Activated CD8-positive, alpha-beta memory T cell treated with anti-CD3 and anti-CD28 coated beads, Interleukin-2, amount 10 ng/mL, durations not matched to agents 7 days and 5 days (primary cell): ENCODE measurements at places on chromosomes 7 and 10. TPM values are rescaled to one million over a fixed set of nuclear protein-coding genes. Genes with fewer than 3 reads are reported as not detected.

DNA sequence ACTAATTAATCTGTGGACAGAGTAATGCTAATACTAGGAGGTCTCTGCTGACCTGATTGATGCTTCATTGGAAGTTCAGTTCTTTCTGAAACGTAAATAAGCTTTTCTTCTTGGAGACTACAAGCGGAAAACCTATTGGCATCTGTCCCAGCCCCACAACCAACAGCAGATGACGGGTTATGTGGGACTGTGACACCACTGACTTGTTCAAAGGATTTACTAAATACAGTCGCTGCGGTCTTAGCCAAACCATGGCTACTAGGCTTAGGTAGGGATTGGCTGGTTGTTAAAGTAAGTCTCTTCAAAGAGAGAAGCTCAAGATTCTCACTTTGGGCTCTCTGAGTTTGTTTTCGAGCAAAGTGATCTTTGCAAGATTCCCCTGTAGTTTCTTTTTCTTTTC, 68.3 kb downstream of the HYCC1 start:
- no peak overlapping the region for H3K4me3 ChIP-seq
- DNase-seq, result no peak
- no peak overlapping the region for H3K27ac ChIP-seq
- H3K4me1 ChIP-seq, result no peaks in the 10 kb centered on the region
- peaks cover 17% of the 10 kb centered on the region for H3K36me3 ChIP-seq
- H3K27me3 ChIP-seq, result no peaks in the 10 kb centered on the region

- H3K36me3 ChIP-seq, result peaks cover 2% of the 10 kb centered on the region
- H3K4me1 ChIP-seq, result no peaks in the 10 kb centered on the region
- H3K4me3 ChIP-seq, result no peak overlapping the region
- H3K27me3 ChIP-seq, result no peaks in the 10 kb centered on the region
These were observed 521.5 kb downstream of the PTPRN2 start for GRCh38 chr7:158066085-158066484.

GRCh38 chr10:61857746-61858145, 43.8 kb upstream of the ARID5B start:
- DNase-seq, result no peak
- no peaks in the 10 kb centered on the region for H3K27me3 ChIP-seq
- H3K36me3 ChIP-seq, result no peaks in the 10 kb centered on the region
- no peak overlapping the region for H3K27ac ChIP-seq
- H3K4me3 ChIP-seq, result no peak overlapping the region

DNA sequence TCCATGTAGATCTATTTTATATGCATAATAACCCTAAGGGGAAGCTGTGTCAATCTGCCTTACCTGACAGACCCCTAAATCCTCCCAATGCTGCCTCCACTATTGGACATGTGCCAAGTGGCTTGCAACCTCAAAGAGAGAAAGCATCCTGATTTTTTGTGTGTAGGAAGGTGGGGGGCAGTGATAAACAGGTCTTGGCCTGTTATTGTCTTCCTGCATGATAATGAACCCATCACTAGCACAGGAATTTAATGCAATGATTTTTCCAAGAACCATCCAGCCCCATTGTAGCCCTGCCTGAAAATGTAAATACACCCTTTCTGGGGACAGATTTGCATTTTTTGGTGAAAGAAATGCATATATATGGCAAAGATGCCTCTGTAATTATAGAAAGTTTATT, 850.2 kb downstream of the LRMDA start:
- no peak for DNase-seq
- no peak overlapping the region for H3K4me3 ChIP-seq
- H3K36me3 ChIP-seq, result no peaks in the 10 kb centered on the region
- H3K27ac ChIP-seq, result no peak overlapping the region
- H3K27me3 ChIP-seq, result no peaks in the 10 kb centered on the region
- H3K4me1 ChIP-seq, result no peaks in the 10 kb centered on the region

DNA sequence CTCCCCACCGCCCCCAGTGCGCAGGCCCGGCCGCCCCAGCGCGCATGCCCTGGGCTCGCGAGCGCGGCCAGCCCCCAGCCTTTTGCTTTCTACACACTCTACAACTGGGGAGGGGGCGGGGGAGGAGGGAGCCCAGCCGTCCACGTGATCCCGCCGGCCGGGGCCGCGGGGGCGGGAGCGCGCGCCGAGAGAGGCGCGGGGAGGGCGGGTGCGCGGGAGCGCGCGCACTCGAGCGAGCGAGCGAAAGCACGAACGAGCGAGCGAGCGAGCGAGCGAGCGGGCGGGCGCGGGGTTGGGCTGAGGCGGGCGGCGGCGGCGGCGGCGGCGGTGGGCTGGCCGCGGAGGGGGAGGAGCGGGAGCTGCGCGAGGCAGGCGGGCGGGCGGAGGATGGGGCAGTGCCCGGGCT, at the start of gene AUTS2:
AUTS2 (plus strand) TSS at position 395 of the 406 bp plus-strand sequence. CDS start 1,179 bp downstream, outside the sequence.
- H3K4me3 ChIP-seq, result peak within 1 kb of the TSS; percentile 72
- peaks cover 50% of the 10 kb centered on the region for H3K27me3 ChIP-seq
- no peak for DNase-seq
- H3K27ac ChIP-seq, result no peak within 1 kb of the TSS
- peaks cover 9% of the 10 kb centered on the region for H3K4me1 ChIP-seq
- peaks cover 1% of the 10 kb centered on the region for H3K36me3 ChIP-seq

GRCh38 chr7:20032741-20033140, 184.4 kb downstream of the MACC1 start:
- no peaks in the 10 kb centered on the region for H3K4me1 ChIP-seq
- no peak overlapping the region for H3K27ac ChIP-seq
- no peaks in the 10 kb centered on the region for H3K27me3 ChIP-seq
- no peak overlapping the region for H3K4me3 ChIP-seq
- no peaks in the 10 kb centered on the region for H3K36me3 ChIP-seq
- no peak for DNase-seq

- peaks cover 5% of the 10 kb centered on the region for H3K4me1 ChIP-seq
- H3K4me3 ChIP-seq, result no peak overlapping the region
- H3K27me3 ChIP-seq, result no peaks in the 10 kb centered on the region
- no peak overlapping the region for H3K27ac ChIP-seq
- no peak for DNase-seq
- H3K36me3 ChIP-seq, result peaks cover 2% of the 10 kb centered on the region
These were observed 144.7 kb downstream of the MDFIC start for GRCh38 chr7:115066634-115067033.

GRCh38 chr7:33757050-33757449, 148.3 kb upstream of the BMPER start:
- no peaks in the 10 kb centered on the region for H3K36me3 ChIP-seq
- peaks cover 6% of the 10 kb centered on the region for H3K27me3 ChIP-seq
- DNase-seq, result no peak
- no peak overlapping the region for H3K4me3 ChIP-seq
- H3K27ac ChIP-seq, result no peak overlapping the region
- H3K4me1 ChIP-seq, result no peaks in the 10 kb centered on the region

DNA sequence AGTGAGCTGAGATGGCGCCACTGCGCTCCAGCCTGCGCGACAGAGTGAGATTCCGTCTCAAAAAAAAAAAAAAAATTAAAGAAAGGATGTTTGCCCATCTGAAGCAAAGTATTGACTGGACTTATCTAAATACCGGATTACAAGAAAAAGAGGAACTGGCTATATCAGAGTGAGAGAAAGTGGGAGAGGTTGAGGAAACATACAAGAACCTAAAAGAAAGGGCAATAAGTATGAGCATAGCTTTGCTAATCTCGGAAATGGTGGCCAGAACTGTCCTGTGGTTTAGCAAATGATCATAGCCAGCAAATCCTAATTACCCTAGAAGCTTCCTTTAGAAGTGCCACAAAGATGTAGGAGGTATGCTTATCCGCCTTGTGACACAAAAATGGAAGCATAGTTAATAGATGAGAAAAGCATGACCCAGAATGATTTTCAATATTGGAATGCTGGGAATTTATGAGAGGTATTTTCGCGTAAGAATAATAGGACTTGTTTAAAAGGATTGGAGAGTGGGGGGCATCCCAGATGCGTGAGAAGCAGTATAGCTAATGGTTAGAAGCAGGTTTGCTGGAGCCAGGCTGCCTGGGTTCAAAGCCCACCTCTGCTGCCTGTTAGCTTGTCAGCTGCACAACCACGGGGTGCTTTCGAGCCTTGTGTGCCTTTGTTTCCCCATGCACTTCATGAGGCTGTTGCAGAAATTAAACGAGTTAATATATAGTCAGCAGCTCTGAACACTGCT, 1.2 kb upstream of the GTPBP4 start:
- peaks cover 42% of the 10 kb centered on the region for H3K4me1 ChIP-seq
- no peaks in the 10 kb centered on the region for H3K27me3 ChIP-seq
- peaks cover 18% of the 10 kb centered on the region for H3K36me3 ChIP-seq
- DNase-seq, result no peak

DNA sequence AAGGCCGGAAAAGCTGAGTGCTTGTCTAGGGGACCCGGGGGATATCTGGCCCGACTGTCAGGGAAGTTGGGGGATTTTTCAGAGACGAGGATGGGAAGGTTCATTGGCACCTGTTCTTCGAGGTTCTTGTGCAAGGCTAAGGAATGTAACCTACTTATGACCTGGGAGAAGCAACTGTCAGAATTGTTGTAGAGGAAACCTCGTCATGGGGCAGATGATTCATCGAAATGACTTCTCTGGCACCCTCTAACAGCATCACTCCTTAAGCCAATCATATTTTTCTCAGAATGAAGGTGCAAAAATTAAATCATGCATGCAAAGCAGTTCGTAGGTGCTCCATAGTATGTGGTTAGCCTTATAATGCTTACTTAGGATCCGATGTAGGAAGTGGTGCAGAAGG, 58.6 kb downstream of the PLXDC2 start:
- no peaks in the 10 kb centered on the region for H3K36me3 ChIP-seq
- H3K27ac ChIP-seq, result no peak overlapping the region
- H3K4me1 ChIP-seq, result no peaks in the 10 kb centered on the region
- no peak overlapping the region for H3K4me3 ChIP-seq
- H3K27me3 ChIP-seq, result no peaks in the 10 kb centered on the region

GRCh38 chr10:42930516-42931192, 146.2 kb upstream of the RET start:
- DNase-seq, result no peak
- no peak overlapping the region for H3K4me3 ChIP-seq
- peaks cover 32% of the 10 kb centered on the region for H3K27me3 ChIP-seq
- no peaks in the 10 kb centered on the region for H3K36me3 ChIP-seq
- H3K27ac ChIP-seq, result no peak overlapping the region

DNA sequence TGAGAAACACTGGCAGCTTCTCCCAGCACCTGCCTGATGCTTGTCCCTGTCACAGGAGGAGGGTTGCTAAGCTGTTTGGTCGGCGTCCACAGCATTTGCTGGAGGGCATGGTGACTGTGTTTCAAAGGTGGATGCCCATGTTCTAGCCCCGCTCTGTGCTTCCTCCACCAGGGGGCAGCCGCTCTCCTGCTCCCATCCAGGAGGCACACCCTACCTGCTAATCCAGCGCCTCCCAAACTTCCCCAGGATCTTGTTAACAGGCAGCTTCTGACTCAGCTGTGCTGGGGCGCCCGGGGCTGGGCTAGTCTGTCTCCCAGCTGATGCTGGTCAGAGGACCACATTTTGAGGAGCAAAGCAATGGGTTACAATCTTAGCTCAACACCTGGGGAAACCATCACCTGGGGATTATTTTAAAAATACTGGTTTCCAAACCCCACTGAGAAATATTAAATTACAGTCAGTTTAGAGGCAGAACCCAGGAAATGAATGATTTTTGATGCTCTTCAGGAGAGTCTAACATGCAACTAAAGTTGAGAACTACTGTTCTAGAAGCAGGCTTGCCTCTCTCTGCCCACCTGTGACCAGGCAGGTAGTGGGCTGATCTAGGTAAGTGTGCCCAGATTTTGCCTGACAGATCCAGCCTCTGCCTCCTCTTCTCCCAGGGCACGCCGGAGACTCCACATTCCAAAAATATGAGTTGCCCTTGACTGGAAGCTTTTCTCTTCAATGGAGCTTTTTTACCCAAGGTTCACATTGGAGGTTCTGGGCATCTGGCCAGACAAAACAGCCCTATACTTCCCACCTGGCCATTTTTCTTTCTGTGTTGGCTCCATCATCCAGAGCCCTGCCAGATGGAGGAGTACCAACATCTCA, 92.7 kb upstream of the GPR26 start:
- no peaks in the 10 kb centered on the region for H3K4me1 ChIP-seq
- DNase-seq, result peak; percentile 52
- H3K4me3 ChIP-seq, result no peak overlapping the region
- H3K27ac ChIP-seq, result no peak overlapping the region
- peaks cover 3% of the 10 kb centered on the region for H3K27me3 ChIP-seq

DNA sequence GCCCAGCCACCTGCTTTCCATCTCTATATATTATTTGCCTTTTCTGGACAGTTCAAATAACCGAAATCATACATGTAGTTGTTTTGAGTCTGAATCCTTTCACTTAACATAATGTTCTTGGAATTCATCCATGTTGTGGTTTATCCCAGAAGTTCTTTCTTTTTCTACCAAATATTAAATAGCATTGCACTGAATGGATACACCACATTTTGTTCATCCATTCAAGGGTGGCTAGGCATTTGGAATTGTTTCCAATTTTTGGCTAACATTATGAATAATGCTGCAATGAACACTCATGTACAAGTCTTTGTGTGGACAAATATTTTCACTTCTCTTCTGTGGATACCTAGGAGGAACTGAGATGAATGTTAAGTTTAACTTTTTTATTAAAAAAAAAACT, 18.0 kb downstream of the DNAJC1 start:
- H3K27me3 ChIP-seq, result no peaks in the 10 kb centered on the region
- peaks cover 2% of the 10 kb centered on the region for H3K4me1 ChIP-seq
- H3K36me3 ChIP-seq, result peaks cover 7% of the 10 kb centered on the region
- DNase-seq, result no peak
- H3K27ac ChIP-seq, result no peak overlapping the region

GRCh38 chr7:113085781-113086390, 741 bp downstream of the GPR85 start:
- no peak for DNase-seq
- peaks cover 49% of the 10 kb centered on the region for H3K27me3 ChIP-seq
- H3K27ac ChIP-seq, result no peak overlapping the region
- peak overlapping the region; percentile 35 for H3K4me3 ChIP-seq

DNA sequence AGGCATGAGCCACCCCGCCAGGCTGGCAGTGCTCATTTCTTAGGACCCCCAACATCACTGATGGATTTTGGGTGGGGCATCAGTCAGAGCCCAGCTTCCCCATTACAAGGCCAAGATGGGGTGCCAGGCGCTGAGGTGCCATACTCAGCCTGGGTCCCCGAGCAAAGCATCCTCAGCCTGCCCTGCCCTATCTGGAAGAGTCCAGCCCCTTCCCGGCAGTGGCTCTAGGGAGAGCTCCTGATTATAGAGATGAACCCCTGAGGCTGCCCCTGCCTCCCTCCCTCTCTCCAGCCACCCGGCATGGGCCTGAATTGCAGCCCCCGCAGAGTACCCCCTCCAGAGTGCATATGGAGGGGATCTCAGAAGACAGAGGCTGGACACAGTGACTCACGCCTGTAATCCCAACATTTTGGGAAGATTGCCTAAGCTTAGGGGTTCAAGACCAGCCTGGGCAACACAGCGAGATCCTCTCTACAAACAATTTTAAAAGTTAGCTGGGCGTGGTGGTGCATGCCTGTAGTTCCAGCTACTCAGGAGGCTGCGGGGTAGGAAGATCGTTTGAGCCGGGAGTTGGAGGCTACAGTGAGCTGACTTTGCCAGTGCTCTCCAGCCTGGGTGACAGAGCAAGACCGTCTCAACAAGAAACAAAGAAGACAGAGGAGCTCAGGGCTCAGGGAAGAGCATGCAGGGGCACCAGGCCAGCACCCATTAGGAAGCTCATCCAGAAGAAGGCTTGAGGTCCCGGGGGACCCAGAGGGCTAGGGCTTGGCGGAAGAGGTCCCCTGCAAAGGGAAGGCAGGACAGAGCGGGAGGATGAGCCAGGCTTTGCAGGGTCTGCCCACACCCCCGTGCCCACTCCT, 13.3 kb downstream of the LAT2 start:
- peaks cover 15% of the 10 kb centered on the region for H3K4me1 ChIP-seq
- no peaks in the 10 kb centered on the region for H3K27me3 ChIP-seq
- no peak for DNase-seq

The C10orf105 gene
- 0.26 TPM for total RNA-seq

The GRM3 gene
- not detected for total RNA-seq

The FAM185A gene
- total RNA-seq, result 9.8 TPM
